Naive thymus-derived CD8-positive, alpha-beta T cell (primary cell): ENCODE measurements at places on chromosomes 3 and 15. TPM values are rescaled to one million over a fixed set of nuclear protein-coding genes. Genes with fewer than 3 reads are reported as not detected.

Gene B3GALNT1
- 2.3 TPM for total RNA-seq

Gene SIDT1
- total RNA-seq: 71.2 TPM

Gene CYP11A1
- total RNA-seq: not detected

Gene FETUB
- total RNA-seq: not detected

- H3K36me3 ChIP-seq: no peaks in the 10 kb centered on the region
- no peak for DNase-seq
- peaks cover 25% of the 10 kb centered on the region for H3K27me3 ChIP-seq
- no peak overlapping the region for H3K27ac ChIP-seq
- H3K4me1 ChIP-seq: no peaks in the 10 kb centered on the region
Measured at GRCh38 chr15:87033056-87033455, 953.4 kb downstream of the AGBL1 start.

DNA sequence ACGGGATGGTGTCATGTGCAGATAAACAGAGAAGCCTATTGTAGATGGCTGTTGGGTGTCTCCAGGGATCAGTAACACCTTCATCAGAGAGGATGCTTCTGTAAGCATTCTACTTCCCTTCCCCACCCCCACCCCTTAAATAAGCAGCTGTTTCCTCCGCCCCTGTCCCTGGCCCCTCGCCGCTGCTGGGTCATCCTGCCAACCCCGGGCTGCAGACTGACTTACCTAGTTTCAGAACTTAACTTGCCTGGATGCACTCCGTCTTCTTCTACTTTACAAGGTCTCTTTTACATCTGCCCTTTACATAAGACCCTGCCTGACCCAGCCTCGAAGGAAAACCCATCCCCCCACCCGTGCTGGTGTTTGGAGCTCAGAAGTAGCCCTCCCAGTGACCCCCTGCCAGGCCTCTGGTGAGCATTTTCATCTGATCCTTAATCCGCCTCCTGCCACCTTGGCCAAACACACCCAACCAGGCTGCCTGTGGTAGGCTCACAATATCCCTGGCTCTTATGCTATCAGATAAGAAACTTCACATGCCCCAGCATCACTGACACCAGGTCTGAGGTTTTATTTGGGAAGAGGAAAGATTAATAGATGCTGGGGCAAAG lies 103.0 kb upstream of the HES1 start:
- H3K36me3 ChIP-seq: no peaks in the 10 kb centered on the region
- no peaks in the 10 kb centered on the region for H3K4me1 ChIP-seq
- DNase-seq: no peak
- no peak overlapping the region for H3K4me3 ChIP-seq

- no peaks in the 10 kb centered on the region for H3K36me3 ChIP-seq
- no peak overlapping the region for H3K27ac ChIP-seq
- DNase-seq: no peak
- peaks cover 10% of the 10 kb centered on the region for H3K27me3 ChIP-seq
Measured at GRCh38 chr3:44072601-44073540, 168.8 kb upstream of the TOPAZ1 start.

DNA sequence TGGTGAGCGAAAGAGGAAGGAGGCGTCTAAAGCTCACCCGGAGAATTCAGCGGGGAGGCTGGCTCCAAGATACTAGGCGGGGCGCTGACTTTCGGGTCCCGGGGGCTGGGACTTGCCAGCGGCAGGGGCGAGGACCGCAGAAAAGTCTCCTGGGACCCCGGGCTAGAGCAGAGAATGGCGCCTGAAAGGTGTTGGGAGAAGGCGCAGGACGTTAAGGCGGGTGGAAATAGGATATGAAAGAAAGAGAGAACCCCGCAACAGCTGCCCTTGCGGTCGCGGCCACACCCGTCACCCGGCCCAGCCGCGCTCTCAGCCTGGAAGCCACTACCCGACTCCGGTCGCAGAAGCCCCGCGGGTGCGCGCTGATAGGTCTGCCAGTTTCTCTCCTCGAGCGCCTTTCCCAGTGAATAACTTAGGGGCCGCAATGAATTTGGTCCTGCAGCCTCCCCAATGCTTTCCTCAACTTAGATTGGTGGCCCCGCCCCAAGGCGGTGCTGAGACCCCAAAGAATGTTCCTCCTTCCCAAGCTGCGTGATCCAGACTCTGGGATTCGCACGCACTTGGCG lies 604 bp downstream of the LTK start:
- H3K4me3 ChIP-seq: peak overlapping the region; percentile 81
- peaks cover 25% of the 10 kb centered on the region for H3K27me3 ChIP-seq
- peak; percentile 26 for DNase-seq
- no peaks in the 10 kb centered on the region for H3K36me3 ChIP-seq
- H3K4me1 ChIP-seq: peaks cover 9% of the 10 kb centered on the region
- H3K27ac ChIP-seq: no peak overlapping the region

DNA sequence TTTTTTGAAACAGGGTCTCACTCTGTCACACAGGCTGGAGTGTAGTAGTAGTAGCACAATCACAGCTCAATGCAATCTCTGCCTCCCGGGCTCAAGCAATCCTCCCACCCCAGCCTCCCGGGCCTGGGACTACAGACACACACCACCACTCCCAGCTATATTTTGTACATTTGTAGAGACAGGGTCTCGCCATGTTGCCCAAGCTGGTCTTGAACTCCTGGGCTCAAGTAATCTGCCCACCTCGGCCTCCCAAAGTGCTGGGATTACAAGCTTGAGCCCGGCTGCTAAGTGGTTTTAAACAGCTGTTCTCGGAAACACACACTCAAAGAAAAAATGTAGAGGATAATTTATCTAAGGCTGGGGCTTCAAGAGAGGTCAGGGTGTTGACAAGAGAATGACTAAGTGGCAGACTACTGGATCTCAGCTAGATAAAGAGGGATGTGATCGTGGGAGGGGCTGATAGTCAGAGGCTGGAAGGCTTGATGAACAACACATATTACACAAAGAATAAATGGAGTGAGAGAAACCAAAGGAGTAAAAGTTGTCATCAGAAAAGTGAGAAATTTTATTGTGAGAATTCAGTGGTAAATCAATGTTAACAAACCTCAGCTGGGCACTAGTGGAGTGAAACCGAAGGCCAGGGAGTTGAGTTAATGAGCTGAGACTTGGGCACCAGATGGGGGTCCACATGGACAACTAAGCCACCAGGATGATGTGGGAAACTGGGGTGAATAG lies 6.7 kb downstream of the CCR5AS start:
- no peaks in the 10 kb centered on the region for H3K36me3 ChIP-seq
- no peak overlapping the region for H3K27ac ChIP-seq
- no peaks in the 10 kb centered on the region for H3K4me1 ChIP-seq
- H3K27me3 ChIP-seq: peaks cover 3% of the 10 kb centered on the region
- H3K4me3 ChIP-seq: no peak overlapping the region
- no peak for DNase-seq

- no peak for DNase-seq
- H3K4me3 ChIP-seq: no peak overlapping the region
- H3K36me3 ChIP-seq: no peaks in the 10 kb centered on the region
- no peak overlapping the region for H3K27ac ChIP-seq
- H3K27me3 ChIP-seq: no peaks in the 10 kb centered on the region
- H3K4me1 ChIP-seq: peaks cover 21% of the 10 kb centered on the region
Measured at GRCh38 chr3:78708565-78709073, 1059.2 kb downstream of the ROBO1 start.

- no peak for DNase-seq
- H3K27ac ChIP-seq: no peak overlapping the region
- no peaks in the 10 kb centered on the region for H3K27me3 ChIP-seq
- peaks cover 27% of the 10 kb centered on the region for H3K4me1 ChIP-seq
Measured at GRCh38 chr15:92941668-92942067, 41.5 kb downstream of the CHD2 start.

- no peak overlapping the region for H3K4me3 ChIP-seq
- no peak overlapping the region for H3K27ac ChIP-seq
- no peaks in the 10 kb centered on the region for H3K36me3 ChIP-seq
- DNase-seq: no peak
- peaks cover 4% of the 10 kb centered on the region for H3K27me3 ChIP-seq
Measured at GRCh38 chr3:161423911-161424522, 52.7 kb upstream of the SPTSSB start.

GRCh38 chr15:63146684-63147083 lies 10.6 kb downstream of the RPS27L start:
- DNase-seq: no peak
- H3K4me1 ChIP-seq: peaks cover 5% of the 10 kb centered on the region
- no peak overlapping the region for H3K27ac ChIP-seq
- no peaks in the 10 kb centered on the region for H3K27me3 ChIP-seq
- peaks cover 45% of the 10 kb centered on the region for H3K36me3 ChIP-seq
